ENCODE measurements at places on chromosomes 4 and X.

GRCh38 chr4:181966104-181966551, 277.1 kb upstream of the TENM3 start:
- no peak for DNase-seq

GRCh38 chr4:104575278-104575677, 80.6 kb upstream of the CXXC4 start:
- no peak for DNase-seq

GRCh38 chr4:146407669-146408084, 114.1 kb downstream of the SLC10A7 start:
- DNase-seq, result no peak

DNA sequence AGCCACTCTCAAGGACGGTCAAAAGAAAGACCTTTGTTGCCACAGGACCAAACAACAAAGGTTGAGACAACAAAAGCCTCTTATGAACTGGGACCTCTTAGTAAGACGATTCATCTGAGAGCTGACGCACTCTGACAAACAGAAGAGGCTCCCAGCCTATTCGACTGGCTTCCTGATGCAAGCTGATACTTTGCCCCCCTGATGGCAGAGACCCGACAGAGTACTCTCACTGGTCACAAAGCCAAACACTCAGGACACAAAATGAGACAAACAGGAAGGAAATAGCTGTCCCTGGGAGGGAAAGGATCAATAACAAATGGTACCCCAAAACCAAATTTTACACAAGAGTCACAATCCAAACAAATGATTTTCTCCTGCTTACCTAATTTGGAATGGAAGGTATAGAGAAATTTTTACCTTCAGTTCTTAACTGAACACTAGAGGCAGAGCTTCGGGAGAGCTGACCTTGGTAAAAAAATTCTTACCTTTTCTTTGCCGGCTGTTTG, 75.2 kb upstream of the PLAC8 start:
- DNase-seq, result no peak

GRCh38 chr4:1375761-1376322, 28.8 kb downstream of the UVSSA start:
- DNase-seq, result no peak

GRCh38 chr4:36254371-36254770, 10.1 kb upstream of the ARAP2 start:
- no peak for DNase-seq

- DNase-seq, result no peak
Measured at GRCh38 chr4:52701207-52701606, 42.1 kb upstream of the USP46 start.

DNA sequence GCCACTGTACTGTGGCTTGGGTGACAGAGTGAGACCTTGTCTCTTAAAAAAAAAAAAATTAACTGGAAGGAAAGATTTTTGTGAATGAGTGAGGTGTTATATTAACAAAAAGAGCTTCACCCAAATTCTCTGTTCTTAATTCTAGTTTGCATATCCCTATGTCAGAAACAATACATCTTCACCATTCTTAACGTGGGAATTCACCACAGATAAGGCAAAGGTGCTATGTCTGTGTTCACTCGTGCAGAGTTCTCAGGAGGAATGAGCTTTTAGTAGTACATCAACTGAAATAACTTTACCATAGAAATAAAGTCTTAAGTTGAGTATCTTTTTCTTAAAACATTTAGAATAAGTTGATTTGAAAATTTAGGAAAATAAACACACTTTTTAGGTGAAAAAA, 135.1 kb downstream of the RAPGEF2 start:
- DNase-seq, result no peak

DNA sequence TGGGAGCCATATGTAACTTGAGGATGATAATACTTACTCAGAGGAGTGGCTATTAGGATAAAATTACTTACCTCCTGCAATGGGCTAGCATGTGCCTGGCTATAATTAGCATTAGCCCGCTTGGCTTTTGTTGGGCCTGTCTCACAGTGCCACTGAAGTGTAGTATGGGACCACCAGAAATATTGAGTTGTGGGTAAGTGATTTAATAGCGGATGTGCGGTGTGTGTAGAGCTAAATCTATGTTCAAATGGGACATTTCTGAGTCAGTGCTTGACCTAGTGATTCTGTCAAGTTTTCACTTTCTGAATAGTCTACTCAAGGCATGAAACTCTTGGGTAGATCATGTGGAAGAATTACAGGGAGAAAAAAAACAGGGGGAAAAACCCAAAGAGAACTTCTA, 3.5 kb upstream of the CLNK start:
- no peak for DNase-seq

DNA sequence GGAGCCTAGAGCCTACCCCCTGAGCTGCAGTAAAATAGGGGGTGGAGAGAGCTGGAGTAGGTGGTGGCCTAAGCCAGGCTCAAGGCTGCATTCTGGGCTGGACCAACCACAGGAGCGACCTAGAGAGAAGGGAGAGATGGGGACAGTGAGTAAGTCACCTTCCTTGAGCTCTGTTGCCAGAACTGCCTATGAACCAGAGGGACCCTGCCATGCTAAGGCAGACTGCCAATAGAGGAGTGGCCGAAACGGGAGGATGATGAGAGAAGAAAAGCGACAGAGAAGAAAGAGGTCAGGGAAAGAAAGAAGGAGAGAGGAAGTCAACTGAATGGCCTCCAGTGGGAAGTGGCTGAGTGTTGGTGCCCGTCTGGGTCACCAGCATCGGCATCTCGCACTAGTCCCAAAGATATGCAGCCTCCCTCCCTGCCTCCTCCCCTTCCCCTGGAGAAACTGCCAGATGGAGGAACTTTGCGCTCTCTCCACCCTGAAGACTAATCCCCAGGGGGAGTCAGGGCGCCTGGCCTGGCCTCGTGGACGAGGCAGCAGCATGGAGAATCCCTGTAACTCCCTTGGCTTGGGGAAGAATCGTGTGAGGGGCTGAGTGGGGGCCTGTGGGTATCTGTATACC, 28.8 kb downstream of the ELF4 start:
- DNase-seq, result no peak
